Femur (tissue), 1 donor: ENCODE measurements at places on chromosomes 6 and 20.

GRCh38 chr6:1043458-1043836, 268.5 kb upstream of the FOXQ1 start:
- DNase-seq = no peak

GRCh38 chr6:157139054-157139708, 184.1 kb downstream of the TMEM242 start:
- no peak for DNase-seq

GRCh38 chr6:392441-393390, 1.2 kb downstream of the IRF4 start:
- no peak for DNase-seq

DNA sequence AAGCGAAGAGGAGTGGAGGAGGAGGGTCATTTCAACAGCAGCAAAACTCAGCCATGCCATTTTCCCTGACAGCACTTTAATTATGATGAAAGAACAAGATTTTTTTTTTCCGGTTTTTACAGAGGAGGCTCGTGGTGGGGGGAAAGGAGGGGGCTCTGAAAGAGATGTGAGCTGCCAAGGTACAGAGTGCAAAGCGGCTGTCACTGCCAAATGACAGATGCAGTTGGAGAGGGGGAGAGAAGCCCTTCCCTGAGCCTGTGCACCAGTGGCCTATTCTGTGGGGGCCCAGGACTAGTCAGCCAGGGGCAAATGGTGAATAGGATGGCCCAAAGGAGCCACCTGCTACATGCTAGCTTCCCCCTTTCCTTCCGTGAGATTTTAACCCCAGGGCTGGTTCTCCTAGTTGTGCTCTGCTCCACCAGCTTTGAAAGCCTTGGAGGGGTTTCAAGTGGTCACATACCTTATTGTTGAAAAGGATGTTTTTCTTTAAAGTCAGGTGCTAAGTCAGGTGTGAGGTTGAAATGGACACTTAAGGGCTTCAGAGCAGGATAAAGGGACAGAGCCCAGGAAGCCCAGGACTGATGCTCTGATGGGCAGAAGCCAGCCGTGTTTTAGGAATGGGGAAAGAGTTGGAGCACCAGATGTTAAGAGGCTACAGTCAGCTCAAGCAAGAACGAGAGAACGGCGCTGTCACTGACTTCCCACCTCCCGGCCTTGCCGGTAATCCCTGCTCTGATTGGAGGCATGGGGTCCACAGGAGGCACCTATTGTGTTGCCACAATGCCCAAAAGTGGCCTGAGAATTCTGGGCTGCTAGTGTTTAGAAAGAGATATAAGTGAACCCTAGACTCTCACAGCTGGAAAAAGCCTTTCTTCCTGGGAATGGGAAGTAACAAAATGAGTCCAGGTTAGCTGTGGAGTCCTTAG, 24.8 kb downstream of the GNAS start:
- DNase-seq = no peak

DNA sequence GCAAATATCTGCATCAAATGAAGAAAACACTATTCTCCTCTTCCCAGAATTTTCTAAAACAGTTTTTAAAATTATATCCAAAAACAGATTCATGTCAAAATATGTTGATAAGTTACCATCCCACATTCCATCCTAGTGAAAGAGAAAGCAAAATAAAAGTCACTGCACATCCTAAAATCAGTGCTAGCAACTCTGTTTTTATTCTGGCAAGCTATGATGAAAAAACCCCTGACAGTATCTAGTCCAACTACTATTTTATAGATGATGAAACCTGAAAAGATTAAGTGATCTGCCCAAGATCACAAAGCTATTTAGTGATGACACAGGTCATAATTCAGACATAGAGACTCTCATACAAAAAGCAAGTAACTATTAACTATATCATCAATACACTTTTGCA, 190.3 kb upstream of the SHLD1 start:
- no peak for DNase-seq

DNA sequence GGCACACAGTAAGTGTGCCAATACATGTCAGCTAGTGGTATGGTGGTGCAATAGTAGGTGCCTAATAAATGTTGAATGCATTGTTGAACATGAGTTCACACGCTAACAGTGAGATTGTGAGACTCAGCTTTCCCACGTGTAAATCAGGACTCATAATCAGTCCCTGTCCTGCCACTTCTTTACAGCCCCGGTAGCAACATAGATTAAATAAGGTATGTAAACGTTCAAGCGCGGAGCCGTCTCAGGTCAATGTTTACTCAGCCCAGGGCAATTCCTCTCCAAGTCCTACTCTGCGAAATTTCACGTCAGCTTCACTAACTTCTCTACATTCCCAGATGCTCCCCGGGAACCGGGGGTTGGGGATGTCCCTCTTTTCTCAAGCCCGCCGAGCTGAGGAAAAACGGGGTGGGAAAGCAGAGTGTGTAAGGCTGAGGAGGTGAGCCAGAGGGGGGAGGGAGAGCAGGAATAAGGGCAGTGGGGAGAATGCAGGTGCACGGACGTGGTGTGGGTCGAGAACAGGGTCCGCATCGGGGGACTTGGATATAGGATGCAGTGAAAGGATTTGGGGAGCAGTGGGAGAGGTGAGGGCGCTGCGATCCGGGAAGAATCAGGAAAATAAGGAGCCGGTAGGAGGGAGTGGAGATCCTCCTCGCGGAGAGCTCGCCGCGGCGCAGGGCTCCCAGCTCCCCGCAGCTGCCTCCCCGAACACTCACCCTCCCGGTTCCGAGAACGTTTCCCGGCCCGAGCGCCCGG, 544 bp upstream of the TP53INP2 start:
- peak; percentile 62 for DNase-seq

GRCh38 chr6:139514819-139515218, 140.4 kb upstream of the CITED2 start:
- DNase-seq = no peak
